ENCODE measurements at places on chromosomes 5 and 9. TPM values are rescaled to one million over a fixed set of nuclear protein-coding genes. Genes with fewer than 3 reads are reported as not detected.

DNA sequence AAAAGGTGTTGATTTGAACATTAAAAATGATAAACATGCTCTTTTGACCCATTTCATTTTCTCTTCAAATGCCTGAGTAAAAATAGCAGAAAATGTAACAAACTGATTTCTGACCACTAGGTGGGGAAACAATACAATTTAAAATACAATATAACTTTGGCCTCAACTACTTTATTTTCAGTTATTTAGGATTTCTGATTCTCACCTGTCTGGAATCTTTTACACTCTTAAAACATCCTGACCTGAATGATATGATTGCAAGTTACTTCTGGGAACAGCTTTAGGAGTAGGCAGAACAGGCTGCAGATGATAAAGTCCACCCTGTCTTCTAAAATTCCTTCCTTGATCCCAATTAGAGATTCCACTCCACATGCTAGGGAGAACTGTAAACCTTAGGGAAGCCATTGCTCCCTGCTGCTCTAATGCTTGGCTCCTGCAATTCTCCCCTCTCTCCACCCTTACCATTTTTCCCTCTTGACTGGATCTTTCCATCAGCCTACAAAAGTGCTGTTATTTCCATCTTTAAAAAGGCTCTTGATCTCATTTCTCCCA, 70.3 kb downstream of the FYB1 start:
- H3K27me3 ChIP-seq = no peaks in the 10 kb centered on the region
- H3K36me3 ChIP-seq = no peaks in the 10 kb centered on the region
- peak overlapping the region; percentile 88 for H3K27ac ChIP-seq
- DNase-seq = peak; percentile 77
- H3K4me1 ChIP-seq = peaks cover 10% of the 10 kb centered on the region

Gene PRSS3
- 10.7 TPM for total RNA-seq

- no peaks in the 10 kb centered on the region for H3K4me1 ChIP-seq
- H3K36me3 ChIP-seq = no peaks in the 10 kb centered on the region
- no peak for DNase-seq
- no peaks in the 10 kb centered on the region for H3K27me3 ChIP-seq
Measured at GRCh38 chr5:34959323-34959722, 30.0 kb downstream of the DNAJC21 start.

DNA sequence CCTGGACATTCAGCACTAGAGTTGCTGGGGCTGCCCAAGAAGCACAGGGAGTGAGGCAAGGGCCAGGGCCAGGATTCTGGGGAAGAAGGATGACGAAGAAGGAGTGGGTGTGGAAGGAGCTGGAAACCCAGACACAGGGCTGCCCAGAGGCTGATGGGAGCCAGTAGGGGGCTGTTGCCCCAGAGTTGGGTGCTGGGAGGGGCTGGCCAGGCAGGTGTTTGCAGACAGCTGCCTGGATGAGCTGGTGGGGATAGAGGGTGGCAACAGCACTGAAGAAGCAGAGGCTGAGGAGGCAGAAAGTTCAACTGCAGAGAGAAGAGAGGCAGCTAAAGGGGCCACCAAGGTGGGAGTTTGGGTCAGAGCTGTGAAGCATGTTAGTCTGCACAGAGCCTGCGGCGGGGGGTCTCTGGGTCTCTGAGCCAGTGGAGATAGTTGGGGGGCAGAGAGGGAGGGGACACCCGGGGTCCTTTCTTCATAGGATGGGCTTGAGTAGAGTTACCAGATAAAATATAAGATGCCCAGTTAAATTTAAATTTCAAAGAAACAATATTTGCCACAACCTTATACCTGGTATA, 2.5 kb upstream of the AQP7 start:
- no peak overlapping the region for H3K27ac ChIP-seq
- H3K27me3 ChIP-seq = no peaks in the 10 kb centered on the region
- no peak for DNase-seq
- H3K36me3 ChIP-seq = no peaks in the 10 kb centered on the region
- no peak overlapping the region for H3K4me3 ChIP-seq

Gene NEUROG1
- total RNA-seq = not detected
